ENCODE measurements at places on chromosomes 12 and 14.
A peak's percentile ranks its signal among the peaks of the same experiment; 100 is the strongest.

DNA sequence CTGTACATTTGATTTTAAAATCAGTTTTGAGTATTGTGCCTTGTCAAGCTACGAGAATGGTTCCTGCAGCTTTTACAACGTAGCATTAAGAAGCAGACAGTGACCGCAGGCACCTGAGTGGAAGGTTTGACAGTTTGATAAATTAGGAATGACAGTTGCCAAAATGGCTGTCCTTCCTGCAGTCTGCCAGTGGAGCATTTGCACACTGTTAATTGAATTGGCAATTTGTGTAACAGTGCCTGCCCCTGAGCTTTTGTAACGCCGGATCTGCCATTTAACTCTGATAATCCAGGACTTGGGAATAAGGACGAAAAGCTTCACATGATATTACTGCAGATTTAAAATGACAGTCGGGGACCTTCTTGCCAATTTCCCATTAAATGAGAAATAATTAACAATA, 385.3 kb downstream of the NPAS3 start:
- no peak for DNase-seq

DNA sequence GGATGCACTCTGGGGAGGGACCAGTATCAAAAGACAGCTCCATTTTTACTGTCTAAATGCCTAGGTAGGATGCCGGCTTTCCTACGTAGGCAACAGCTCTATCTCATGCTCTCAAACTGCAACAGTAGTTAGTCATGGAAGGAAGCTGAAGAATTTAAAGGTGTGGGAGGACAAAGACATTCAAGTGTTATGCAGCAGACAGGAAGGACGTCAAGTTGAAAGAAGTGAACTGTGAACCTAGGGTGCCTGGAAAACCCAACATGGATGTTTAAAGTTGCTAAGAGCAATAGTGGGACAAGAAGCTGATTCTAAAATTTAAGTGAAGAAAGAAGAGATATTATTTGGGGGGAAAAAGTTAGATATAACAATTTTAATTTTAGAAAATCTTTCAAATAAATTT, 5.9 kb downstream of the SEC23A start:
- DNase-seq = no peak

- no peak for DNase-seq
Measured at GRCh38 chr12:121822393-121823100, 18.7 kb downstream of the SETD1B start.

DNA sequence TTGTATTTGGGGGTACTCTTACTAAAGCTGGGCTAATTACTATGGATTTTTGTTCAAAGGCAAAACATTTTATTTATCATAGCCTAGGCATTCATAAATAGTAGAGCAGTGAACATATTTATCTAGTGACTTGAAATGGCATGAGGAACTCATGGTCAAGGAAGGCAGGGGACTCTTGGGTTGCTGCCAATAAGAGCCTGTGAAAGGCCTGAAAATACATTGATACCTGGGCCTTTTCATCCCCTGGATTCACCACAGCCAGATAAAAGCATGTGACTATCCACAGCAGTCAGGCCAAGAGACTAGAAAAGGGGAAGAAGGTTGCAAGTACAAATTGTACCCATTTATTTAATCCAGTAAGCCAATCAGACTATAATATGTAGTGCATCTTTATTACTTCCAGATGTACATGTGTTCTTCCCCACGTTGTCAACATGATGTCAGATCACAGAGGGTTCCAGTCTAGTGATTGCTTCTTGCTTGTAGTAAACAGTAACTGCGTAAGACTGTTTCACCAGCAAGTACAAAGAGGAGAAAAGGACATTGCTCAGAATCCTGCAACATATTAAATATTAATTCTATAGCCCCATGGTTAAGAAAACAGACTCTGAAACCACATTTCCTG, 409.7 kb downstream of the NOVA1 start:
- DNase-seq = no peak

DNA sequence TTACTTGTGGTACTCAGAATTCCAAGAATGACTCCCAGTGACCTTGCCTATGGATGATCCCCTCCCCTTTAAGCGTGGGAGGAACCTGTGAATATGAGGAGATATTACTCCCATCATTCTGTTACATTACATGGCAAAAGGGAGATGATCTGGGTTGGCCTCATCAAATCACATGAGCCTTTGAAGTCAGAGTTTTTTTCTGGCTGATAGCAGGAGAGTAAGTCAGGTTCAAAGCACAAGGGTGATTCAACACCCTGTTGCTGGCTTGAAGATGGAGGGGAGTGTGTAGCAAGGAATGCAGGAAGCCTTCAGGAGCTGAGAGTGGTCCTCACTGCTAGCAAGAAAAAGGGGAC, 9.1 kb upstream of the MDM2 start:
- DNase-seq = no peak

DNA sequence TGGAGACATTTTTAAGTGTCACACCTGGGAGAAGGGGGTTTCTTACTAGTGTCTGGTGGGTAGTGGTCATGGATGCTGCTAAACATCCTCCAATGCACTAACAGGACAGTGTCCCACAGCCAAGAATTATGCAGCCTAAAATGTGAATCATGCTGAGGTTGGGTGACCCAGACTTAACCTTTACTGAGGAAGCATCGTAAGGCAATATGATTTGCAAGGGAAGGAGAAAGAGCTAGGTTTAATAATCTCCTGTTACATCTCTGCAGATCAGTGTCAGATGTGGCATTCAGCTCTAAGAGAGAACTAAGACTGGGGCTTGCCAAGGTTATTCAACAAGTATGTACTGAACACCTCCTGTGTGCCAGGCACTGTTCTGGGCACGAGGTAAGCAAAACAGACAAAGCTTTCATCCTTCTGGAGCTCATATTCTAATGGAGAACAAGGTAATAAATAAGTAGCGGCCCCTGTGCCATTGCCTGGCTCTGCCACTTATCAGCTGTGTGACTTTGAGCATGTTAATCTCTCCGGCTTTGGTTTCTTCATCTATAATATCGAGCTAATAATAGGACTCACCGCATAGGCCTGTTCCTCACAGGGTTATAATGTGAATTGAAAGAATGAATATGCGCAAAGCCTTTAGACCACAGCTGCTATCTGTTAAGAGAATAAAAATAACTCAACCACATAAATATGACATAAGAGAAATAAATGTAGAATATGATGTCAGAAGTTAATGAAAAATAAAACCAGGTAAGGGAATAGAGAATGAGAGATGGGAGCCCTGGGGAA, 13.5 kb upstream of the GOLGA5 start:
- no peak for DNase-seq

GRCh38 chr12:49079793-49080192, 10.0 kb upstream of the RHEBL1 start:
- no peak for DNase-seq

- no peak for DNase-seq
Measured at GRCh38 chr12:104610513-104611235, 153.9 kb downstream of the CHST11 start.

GRCh38 chr12:740921-741320, 11.5 kb upstream of the WNK1 start:
- DNase-seq = no peak

GRCh38 chr12:123089631-123090353, 61.1 kb downstream of the PITPNM2 start:
- no peak for DNase-seq

DNA sequence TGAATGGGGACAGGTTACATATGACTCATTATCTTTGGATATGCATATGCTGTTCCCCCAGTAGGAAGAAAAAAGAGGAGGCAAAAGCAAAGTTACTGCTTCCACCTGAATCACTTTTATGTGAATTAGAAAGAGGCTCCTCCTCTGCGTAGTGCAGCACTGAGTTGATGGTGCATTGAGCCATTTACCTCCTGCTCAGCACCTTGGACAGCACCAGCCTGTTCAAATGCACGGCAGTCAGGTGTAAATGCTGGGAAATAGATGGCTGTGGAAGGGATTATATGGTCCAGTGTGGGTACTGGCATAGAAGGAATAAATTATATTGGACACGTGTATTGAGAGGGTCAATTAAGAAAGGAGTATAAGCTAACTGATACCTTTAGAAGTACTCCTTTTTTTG, 541.9 kb upstream of the SEL1L start:
- DNase-seq = peak; percentile 20

DNA sequence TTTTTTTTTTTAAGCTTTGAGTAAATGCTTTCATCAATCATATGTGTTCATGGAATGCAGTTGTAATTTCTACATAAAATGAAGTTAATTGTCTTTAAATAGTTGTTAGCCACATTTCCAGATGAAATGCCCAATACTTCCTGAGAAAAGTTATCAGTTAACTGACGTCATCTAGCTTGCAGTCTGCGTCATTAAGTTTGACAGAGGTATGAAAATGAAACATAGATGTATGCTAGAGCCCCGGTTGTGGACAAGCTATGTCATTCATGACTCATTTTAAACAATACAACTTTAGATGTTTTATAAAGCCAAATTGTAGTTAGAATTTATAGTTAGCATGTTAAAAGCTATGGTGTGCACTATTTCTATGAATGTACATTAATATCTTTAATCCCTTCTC, 90.7 kb downstream of the PLEKHA5 start:
- DNase-seq = no peak

- no peak for DNase-seq
Measured at GRCh38 chr14:71703477-71703876, 228.8 kb upstream of the RGS6 start.

DNA sequence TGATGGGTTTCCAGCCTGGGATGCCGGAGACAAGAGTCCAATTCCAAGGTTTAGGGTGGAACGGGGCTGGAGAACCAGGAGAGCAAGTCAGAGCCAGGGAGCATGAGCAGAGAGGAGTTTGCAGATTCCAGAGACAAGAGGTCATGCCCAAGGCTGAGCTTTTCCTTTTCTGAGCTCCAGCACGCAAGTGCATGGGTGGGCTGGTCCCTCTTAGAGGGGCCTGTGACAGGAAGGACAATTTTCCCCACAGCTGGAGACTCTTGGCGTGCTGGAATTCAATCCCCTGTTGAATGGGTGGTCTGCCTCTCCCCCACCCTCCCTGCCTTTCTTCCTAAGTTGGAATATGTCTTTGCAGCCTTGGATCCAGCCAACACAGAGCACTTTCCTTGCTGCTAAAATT, 431.9 kb downstream of the BCL11B start:
- DNase-seq = no peak

- DNase-seq = no peak
Measured at GRCh38 chr14:74176400-74176793, 62.9 kb upstream of the VSX2 start.

DNA sequence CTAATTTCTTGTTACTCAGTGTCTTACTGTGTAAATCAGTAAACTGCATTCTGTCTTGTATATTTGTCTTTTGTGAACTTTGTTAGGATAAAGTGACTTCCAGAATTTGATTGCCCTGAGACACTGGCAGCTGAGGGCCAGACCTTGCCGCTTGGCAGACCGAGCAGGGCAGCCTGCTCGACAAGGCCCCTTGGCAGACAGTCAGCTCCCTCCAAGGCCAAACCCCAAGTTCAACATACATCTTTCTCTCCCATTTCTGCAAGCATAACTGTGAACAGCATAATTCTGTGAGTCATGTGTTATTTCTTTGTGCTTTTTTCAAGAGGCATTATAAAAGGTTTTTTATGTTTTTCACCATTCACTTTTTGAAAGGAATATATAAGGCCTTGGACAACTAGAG, 39.2 kb upstream of the BMAL2 start:
- no peak for DNase-seq

DNA sequence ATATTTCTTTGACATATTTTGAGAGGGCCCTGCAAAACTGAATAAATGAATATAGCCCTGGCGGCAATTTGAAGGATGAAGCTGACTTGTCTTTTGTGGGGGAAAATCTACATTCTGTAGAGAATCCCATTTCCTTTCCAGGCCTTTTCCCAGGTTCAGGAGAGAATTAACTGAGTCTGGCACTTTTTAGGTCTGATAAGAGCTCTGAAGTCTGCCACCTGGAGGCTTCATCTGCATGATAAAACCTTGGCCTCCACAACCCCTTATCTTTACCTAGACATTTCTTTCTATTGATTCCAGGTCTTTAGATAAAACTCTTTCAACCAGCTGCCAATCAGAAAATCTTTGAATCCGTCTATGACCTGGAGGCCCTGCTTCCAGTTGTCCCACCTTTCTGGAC, 299.4 kb downstream of the ETNK1 start:
- DNase-seq = no peak

GRCh38 chr12:58046271-58046670, 104.9 kb downstream of the ATP23 start:
- no peak for DNase-seq

GRCh38 chr12:108800591-108800990, 56.8 kb downstream of the SSH1 start:
- DNase-seq = no peak

GRCh38 chr12:120800665-120801064, 75.0 kb downstream of the ACADS start:
- DNase-seq = no peak

GRCh38 chr14:70448633-70449340, 3.2 kb upstream of the ADAM21 start:
- DNase-seq = no peak

- DNase-seq = no peak
Measured at GRCh38 chr14:101808020-101808641, 46.6 kb downstream of the PPP2R5C start.

GRCh38 chr12:46553911-46554310, 181.3 kb upstream of the SLC38A2 start:
- DNase-seq = no peak

DNA sequence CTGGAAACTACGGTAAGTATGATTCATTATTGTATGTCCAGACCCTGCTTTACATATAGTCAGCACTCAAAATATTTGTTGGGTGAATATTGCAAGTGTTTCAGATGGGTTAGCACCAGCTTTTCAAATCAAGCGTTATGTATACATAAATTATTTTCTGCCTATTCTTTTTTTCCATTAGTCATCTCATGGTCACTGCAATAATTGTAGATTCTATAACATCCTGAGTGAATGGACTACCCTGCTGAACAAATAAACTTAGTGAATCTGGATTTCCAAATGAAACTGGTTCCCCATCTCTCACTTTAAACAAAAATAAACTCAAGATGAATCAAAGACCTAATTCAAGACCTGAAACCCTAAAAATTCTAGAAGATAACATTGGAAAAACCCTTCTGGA, 152.3 kb downstream of the DIO2 start:
- DNase-seq = no peak

DNA sequence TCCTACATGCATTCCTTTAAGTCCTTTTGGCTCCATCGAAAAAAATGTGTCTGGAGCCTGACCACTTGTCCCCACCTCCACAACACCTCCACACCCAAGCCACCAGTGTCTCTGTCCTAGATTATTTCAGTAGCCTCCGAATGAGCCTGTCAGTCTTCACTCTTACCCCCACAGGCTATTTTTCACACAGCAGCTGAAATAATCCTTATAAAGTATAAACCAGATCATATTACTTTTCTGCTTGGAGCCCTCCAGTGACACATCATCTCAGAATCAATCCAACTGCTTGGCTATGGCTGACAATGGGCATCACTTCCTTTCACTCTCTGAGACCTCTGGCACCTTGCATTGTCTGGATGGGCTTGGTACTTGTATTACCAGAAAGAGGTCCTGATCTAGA, 44.9 kb downstream of the BBS10 start:
- no peak for DNase-seq

- DNase-seq = no peak
Measured at GRCh38 chr14:58501214-58501816, 73.8 kb downstream of the KIAA0586 start.
